Peyer's patch (tissue), 4 donors: ENCODE measurements at places on chromosomes 5 and 9. TPM values are rescaled to one million over a fixed set of nuclear protein-coding genes. Genes with fewer than 3 reads are reported as not detected.

FOXD4 gene
- 0.54 TPM for total RNA-seq

DNA sequence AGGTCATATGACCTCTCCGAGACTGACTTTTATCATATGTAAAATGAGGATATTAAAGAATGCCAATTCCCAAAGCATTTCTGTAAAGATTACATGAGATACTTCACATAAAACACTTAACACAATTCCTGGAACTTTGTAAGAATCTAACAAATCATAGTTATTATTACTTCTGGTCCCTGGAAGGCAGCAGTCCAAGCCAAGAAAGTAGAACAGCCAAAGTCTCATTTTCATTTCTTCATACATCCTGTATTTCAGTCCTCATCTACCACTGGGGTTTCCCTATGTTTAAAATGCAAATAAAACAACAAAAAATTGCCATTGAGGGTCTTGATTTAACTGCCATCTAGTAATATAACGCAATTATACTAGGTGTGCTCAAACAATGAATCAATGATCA lies 179.5 kb downstream of the MARCHF11 start:
- no peak for DNase-seq

DNA sequence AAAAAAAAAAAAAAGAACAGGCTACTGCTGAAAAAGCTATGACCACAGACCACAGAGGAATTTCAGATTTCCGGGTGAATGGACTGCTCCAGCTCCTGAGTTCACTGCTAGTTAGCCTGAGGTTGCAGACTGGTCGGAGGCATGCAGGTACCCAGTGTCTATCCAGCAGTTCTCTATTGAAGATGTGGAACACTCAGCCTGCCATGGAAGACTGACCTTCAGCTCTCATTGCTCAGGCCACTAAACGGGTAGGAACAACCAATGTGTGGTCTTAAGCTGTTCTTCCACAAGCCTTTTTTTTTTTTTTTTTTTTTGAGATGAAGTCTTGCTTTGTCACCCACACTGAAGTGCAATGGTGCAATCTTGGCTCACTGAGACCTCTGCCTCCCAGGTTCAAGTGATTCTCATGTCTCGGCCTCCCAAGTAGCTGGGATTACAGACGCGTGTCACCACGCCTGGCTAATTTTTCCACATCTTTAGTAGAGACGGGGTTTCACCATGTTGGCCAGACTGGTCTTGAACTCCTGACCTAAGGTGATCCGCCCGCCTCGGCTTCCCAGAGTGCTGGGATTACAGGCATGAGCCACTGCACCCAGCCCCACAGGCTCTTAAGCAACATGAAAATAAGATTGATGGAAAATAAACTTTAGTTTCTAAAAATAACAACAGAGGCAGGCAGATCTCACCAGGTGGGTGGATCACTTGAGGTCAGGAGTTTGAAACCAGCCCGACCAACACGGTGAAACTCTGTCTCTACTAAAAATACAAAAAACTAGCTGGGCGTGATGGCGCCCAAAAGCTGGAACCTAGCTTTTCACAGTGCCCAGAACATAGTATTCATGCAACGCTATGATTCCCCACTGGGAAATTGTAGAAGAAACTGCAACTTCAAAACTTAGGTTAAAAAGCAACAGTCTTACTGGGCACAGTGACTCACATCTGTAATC lies 20.0 kb upstream of the NPM1 start:
- DNase-seq = no peak

GRCh38 chr5:96117771-96118651 lies 156.4 kb upstream of the ELL2 start:
- no peak for DNase-seq

DNA sequence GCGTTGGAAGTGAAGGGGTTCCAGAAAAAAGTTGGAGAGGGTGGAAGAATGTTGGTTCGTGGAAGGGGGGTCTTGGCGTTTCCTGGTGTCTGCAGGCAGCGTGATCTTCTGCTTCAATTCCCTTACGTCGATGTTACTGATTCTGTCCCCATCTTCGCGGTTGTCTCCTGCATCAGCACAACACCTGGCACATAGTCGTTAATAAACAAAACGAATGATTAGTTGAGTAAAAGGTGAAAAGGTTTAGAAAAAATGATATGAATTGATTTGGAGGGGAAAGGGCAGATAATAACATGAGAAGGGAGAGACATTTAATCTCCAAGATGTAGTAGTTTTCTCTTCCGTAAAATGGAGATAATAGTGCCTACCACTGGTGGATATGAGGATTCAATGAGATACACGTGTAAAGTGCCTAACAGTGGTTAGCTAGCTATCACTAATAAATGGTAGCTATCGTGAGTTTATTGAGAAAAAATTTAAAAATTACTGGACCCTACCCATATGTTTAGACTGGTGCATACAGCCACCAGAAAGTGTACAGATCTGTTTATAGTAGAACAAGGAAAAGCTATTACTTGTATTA lies 556 bp downstream of the MTREX start:
- no peak for DNase-seq

DNA sequence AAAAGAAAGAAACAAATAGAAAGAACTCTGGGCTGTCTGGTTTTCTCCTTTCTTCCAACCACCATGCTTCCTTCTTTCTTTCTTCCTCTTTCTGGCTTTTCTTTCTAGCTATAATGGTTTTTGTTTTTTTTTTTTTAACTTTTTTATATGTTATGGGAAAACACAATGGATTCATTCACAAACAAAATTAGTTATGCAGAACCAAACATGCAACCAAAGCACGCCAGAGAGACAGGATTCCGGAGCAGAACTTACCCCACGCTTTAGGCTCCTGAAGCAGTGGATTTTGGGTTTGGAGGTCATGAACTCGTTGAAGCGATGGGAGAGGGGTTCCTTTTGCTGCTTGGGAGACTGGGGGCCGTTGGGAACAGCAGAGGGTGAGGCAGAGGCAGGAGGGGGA lies 88.3 kb downstream of the USP20 start:
- DNase-seq = no peak

DNA sequence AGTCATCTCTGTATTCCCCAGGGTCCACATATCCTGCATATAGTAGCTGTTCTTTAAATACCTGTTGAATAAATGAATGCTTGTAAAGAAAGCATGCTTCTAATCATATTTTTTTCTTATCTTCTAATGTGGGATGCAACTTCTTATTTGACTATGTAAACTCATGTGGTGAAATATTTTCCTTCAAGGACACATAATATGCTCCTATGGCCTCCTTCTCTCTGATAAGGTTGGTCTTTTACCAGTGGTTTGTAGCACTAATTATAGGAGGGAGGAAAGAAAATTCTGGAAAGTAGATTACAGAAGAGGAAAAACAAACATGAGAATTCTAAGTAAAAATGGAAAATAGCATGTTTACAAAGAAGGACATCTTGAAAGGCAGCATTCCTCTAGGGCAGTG lies 28.6 kb upstream of the C5orf63 start:
- no peak for DNase-seq

DNA sequence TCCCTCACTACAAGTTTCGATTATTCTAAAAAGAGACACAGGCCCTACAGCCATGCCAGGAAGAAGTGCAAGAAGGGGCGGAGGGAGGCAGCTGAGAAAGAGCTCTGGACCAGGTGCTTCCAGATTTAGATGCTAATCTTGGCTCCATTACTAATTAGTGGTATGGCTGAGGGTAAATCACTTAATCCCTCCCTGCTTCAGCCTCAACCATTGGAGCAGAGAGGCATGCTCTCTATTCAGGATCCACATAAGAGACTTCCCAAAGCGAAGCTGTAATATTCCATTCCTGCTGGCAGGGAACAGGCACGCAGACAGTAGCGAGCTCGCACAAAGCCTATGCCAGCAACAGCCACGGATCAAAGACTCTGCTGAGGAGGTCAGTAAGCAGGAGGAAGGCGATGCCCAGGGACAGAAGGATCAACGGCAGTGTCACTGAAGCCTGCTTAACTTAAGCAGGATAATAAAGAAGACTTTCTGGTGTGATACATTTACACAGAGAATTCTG lies 24.2 kb downstream of the LIFR start:
- DNase-seq = no peak
